ENCODE measurements at places on chromosomes 3 and 15. TPM values are rescaled to one million over a fixed set of nuclear protein-coding genes. Genes with fewer than 3 reads are reported as not detected.

GRCh38 chr3:160069986-160070385 is 81.4 kb downstream of the IL12A start:
- no peaks in the 10 kb centered on the region for H3K36me3 ChIP-seq
- no peak for DNase-seq
- no peak overlapping the region for H3K4me3 ChIP-seq
- H3K4me1 ChIP-seq = no peaks in the 10 kb centered on the region
- no peak overlapping the region for H3K27ac ChIP-seq

DNA sequence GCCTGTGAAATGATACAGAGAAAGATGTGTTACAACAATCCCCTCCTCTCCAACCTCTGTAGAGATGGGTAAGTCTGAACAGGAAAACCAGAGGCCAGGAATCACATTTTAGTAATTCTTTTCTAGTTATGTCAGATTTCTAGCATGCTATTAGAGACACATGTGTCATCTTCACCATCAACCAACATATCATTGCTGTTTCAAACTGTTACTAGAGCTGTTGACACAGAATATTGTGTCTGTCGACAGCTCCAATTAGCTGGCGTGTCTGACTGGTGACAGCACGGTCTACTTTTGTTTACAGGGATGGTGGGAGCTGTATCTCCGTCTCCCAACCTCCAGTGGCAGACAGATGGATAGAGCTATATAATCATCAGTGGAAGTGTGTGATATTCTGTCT is 393.2 kb downstream of the SOX2 start:
- H3K27me3 ChIP-seq = no peaks in the 10 kb centered on the region
- no peak overlapping the region for H3K4me3 ChIP-seq
- no peaks in the 10 kb centered on the region for H3K36me3 ChIP-seq
- H3K4me1 ChIP-seq = no peaks in the 10 kb centered on the region
- DNase-seq = no peak

Gene ZFYVE19
- 91.6 TPM for total RNA-seq

DNA sequence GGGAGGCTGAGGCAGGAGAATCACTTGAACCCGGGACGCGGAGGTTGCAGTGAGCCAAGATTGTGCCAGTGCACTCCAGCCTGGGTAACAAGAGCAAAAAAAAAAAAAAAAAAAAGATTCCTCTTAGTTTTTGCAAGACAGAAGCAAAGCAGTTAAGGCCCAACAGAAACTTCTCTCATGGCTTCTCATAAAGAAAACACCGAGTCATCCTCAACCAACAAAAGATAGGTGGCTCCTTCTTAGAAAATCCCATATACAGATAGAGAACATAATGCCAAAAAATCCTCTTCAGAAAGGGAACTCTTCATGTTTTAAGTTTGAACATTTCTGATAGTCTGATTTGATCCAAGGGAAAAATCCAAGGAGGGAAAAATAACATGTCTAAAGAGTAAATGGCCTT is 12.5 kb upstream of the SKIL start:
- DNase-seq = no peak
- H3K36me3 ChIP-seq = no peaks in the 10 kb centered on the region
- H3K4me3 ChIP-seq = no peak overlapping the region
- H3K27me3 ChIP-seq = no peaks in the 10 kb centered on the region
- no peaks in the 10 kb centered on the region for H3K4me1 ChIP-seq

Gene GOLGA6B
- total RNA-seq = not detected

- no peaks in the 10 kb centered on the region for H3K27me3 ChIP-seq
- no peak overlapping the region for H3K4me3 ChIP-seq
- no peak for DNase-seq
- H3K27ac ChIP-seq = no peak overlapping the region
- no peaks in the 10 kb centered on the region for H3K4me1 ChIP-seq
Observed at GRCh38 chr3:153216928-153217327, 54.9 kb downstream of the RAP2B start.

DNA sequence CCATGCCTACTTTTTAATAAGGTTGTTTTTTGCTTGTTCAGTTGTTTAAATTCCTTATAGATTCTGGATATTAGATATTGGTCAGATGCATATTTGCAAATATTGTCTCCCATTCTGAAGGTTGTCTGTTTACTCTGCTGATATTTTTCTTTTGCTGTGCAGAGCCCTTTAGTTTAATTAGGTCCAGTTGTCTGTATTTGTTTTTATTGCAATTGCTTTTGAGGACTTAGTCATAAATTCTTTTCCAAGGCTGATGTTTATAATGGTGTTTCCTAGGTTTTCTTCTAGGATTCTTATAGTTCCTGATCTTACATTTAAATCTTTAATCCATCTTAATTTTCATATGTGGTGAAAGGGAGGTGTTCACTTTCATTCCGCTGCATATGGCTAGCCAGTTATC is 77.4 kb downstream of the PTPRG start:
- H3K36me3 ChIP-seq = no peaks in the 10 kb centered on the region
- DNase-seq = no peak
- H3K27ac ChIP-seq = no peak overlapping the region
- no peaks in the 10 kb centered on the region for H3K27me3 ChIP-seq

Gene TRPC1
- 4.1 TPM for total RNA-seq

- H3K27ac ChIP-seq = no peak overlapping the region
- peaks cover 4% of the 10 kb centered on the region for H3K4me1 ChIP-seq
- H3K4me3 ChIP-seq = no peak overlapping the region
- DNase-seq = no peak
- H3K36me3 ChIP-seq = no peaks in the 10 kb centered on the region
Observed at GRCh38 chr3:170307671-170308405, 49.7 kb upstream of the SKIL start.

DNA sequence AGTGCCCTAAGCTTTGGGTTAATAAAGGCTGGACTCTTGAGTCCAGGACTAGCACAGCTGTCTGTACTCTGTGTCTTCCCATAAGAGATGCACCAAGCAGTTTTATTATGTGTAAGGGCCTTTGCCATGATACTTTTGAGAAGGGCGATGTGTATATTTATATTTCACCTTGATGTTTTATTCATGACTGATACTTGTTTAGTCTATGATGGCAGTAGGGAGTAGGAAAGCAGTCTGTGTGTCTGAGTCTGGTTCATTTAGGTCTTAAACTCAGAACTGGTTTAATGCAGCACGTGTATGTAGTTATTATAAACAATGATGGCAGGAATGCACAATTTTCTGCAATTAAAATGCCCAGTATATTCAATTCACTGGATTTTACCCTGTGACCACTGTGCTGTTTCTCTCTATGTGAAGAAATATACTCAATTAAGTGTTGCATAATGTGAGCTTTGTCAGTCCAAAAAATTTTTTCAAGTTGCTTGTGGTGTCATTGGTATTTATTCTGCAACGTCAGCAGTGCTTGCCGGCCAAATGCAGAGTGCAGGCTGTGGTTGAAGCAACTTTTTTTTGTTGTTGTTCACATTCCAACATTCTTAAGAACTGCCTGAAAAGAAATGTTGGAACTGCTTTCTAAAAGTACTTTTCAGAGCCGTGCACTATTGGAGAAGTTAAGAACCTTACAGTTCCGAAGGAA is 423.7 kb upstream of the SEMA6D start:
- H3K4me3 ChIP-seq = no peak overlapping the region
- H3K4me1 ChIP-seq = peaks cover 5% of the 10 kb centered on the region
- no peaks in the 10 kb centered on the region for H3K27me3 ChIP-seq
- DNase-seq = peak; percentile 29

Gene ARPIN
- 24.1 TPM for total RNA-seq

DNA sequence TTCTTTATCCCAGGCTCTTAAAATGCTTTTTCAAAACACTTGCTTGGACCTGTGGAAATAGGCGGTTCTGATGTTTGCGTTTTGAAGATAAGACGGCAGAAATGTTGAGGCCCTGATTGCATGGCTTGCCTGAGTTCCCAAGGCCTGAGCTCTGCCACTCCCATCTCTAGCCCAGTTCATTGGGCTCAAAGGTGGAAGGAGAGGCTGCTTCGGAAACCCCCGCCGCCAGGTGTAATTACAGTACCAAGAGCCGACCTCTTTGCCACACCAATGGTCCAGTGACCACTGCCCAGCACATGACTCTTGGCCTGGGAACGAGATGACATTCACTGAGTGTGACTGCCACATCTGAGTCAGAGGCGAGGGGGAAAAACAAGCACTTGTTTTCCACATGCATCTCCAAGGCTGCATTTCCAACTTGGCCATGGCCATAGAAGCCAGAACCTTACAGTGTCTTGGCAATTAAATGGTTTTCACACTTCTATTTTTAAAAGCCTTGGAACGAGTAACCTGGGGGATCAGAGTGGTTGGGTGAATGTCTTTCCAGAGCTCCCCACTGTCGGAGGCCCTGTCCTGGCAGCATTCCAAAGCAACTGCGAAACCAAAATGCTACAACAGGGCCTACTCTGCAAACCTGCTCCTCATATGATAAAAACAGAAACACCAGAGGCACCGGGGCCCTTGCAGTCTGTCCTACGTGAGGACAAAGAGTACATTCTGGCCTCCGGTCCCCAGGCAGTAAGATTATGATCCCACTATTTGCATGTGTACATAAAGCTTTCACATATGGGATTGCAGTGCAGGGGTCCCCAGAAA is 63.8 kb upstream of the CGNL1 start:
- no peak overlapping the region for H3K4me3 ChIP-seq
- peak overlapping the region; percentile 84 for H3K27ac ChIP-seq

DNA sequence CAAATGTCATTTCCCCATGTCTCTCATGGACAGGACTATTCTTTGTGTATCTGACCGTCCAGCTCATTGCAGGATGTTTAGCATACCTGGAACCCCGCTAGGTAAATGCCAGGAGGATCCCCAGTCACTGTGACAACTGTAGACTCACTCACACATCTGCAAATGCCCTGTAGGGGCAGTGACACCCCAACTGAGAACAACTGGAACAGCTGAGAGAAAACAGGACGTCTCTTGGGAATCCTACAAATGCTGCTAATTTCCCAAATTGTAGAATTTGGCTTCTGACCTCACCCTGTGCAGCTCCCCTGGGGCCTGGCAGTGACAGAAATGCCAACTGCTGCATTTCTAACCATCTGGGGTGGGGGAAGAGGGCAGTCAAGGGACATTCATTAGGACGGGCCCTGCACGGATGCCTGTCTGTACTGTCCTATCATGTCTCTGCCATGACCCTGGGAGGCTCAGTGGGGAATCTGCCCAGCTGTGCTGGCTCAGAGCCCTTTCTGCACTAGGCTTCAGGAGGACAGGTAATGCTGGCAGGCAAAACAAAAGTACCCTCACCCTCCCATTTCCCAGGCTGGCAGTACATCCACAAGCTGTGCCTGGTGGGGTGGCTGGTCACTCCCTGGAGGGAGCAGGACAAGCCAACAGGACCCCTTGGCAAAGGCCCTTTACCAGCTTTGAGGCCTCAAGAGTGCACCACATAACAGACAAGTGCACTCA is 30.4 kb downstream of the RAB6B start:
- no peaks in the 10 kb centered on the region for H3K27me3 ChIP-seq
- H3K4me1 ChIP-seq = no peaks in the 10 kb centered on the region
- no peak overlapping the region for H3K4me3 ChIP-seq
- no peak overlapping the region for H3K27ac ChIP-seq
- DNase-seq = no peak
- no peaks in the 10 kb centered on the region for H3K36me3 ChIP-seq

- H3K4me3 ChIP-seq = no peak overlapping the region
- DNase-seq = no peak
Observed at GRCh38 chr3:157713101-157713500, 209.9 kb upstream of the VEPH1 start.

DNA sequence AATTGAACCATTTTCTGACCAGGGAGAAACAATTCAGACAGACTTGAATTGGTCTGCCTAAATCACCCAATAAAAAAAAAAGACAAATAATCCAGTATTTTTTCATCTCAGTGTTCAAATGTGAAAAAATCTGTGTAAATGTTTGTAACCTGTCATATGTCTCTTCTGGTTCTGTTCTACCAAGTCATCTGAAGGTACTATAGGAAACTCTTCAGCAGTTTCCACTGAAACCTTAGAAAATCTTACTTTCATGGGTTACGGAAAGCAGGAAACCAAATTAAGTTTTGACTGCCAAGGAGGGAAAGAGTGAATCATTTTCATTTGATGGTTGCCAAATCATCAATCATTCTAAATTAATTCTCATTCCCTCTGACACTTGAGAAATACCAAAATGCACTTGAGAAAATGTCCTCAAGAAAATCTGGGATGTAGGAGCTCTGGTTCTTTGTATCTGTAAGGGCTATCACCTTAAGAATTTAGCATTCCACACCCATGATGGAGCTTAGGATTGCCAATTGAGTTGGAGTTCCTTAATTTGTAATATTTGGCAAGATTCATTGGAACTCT is 278.2 kb upstream of the KCNH8 start:
- no peak overlapping the region for H3K4me3 ChIP-seq
- DNase-seq = no peak
- H3K27me3 ChIP-seq = no peaks in the 10 kb centered on the region
- no peak overlapping the region for H3K27ac ChIP-seq
- no peaks in the 10 kb centered on the region for H3K36me3 ChIP-seq

DNA sequence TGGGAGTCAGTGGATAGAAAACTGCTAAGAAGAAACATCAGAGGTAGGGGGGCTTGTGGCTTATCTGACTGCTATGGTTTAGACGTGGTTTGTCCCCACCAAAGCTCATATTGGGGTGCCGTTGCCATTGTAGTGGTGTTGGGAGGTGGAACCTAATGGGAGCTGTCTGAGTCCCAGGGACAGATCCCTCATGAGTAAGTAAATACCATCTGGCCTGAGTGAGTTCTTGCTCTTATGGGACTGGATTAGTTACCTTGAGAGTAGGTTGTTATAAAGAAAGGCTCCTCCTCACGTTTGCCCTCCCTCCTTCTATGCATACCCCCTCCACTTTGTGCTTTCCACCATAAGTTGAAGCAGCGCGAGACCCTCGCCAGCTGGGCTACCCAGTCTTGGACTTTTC is 53.4 kb upstream of the VILL start:
- no peak overlapping the region for H3K4me3 ChIP-seq
- no peak for DNase-seq
- no peaks in the 10 kb centered on the region for H3K27me3 ChIP-seq
- H3K4me1 ChIP-seq = peaks cover 75% of the 10 kb centered on the region
- no peaks in the 10 kb centered on the region for H3K36me3 ChIP-seq

DNA sequence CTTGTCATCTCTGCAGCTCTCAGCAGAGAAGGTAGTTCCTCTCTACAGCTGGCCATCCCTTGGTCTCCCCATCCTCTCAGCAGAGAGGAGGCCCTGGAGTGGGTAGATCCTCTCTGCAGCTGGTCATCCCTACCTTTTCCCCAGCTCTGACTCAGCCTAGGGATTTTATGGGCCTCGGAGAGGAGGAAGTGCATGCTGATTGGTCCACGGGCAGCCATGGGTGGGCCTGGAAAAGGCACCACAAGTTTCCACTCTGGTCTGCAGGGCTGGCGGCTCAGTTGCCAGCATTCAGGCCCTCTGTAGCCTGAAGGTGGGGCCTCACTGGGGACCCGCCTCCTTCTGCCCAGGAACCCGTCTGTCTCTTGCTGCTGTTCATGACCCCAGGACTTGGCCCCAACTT is 36.9 kb downstream of the NR1D2 start:
- no peak for DNase-seq
- H3K27ac ChIP-seq = no peak overlapping the region
- H3K4me3 ChIP-seq = no peak overlapping the region
- no peaks in the 10 kb centered on the region for H3K27me3 ChIP-seq
- H3K4me1 ChIP-seq = no peaks in the 10 kb centered on the region

- H3K4me1 ChIP-seq = no peaks in the 10 kb centered on the region
- H3K4me3 ChIP-seq = no peak overlapping the region
- peaks cover 9% of the 10 kb centered on the region for H3K27me3 ChIP-seq
- no peak overlapping the region for H3K27ac ChIP-seq
- no peak for DNase-seq
Observed at GRCh38 chr15:75235760-75236729, 22.1 kb upstream of the GOLGA6C start.

- H3K4me3 ChIP-seq = no peak overlapping the region
- no peak overlapping the region for H3K27ac ChIP-seq
- DNase-seq = no peak
- no peaks in the 10 kb centered on the region for H3K27me3 ChIP-seq
Observed at GRCh38 chr3:164687211-164687610, 391.1 kb downstream of the SI start.
